Activated CD4-positive, alpha-beta T cell treated with anti-CD3 and anti-CD28 coated beads, Interleukin-2, amount 10 ng/mL, durations not matched to agents 24 days and 14 days (primary cell): ENCODE measurements at places on chromosomes 13 and 19. TPM values are rescaled to one million over a fixed set of nuclear protein-coding genes. Genes with fewer than 3 reads are reported as not detected.

DNA sequence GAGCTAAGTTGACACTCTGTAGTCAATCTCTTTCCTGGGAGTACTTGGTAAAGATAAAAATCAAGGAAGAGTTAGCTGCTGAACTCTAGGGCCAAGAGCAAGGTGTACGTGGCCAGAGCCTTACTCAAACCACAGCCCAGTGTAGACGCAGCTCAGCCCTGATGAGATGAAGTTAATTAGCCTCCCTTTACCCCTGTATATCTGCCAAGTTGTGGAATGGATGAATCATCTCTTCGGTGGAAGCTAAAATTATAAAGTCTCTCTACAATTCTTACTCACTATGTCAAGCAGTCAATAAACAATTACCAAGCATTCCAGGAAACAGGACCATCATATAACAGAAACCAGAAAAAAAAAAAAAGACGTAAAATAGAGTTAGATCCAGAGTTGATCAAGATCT is 146.9 kb upstream of the UFM1 start:
- H3K4me3 ChIP-seq = no peak overlapping the region
- H3K4me1 ChIP-seq = no peaks in the 10 kb centered on the region
- H3K27ac ChIP-seq = no peak overlapping the region

CCL25 gene
- total RNA-seq = not detected in 2 replicates

DNA sequence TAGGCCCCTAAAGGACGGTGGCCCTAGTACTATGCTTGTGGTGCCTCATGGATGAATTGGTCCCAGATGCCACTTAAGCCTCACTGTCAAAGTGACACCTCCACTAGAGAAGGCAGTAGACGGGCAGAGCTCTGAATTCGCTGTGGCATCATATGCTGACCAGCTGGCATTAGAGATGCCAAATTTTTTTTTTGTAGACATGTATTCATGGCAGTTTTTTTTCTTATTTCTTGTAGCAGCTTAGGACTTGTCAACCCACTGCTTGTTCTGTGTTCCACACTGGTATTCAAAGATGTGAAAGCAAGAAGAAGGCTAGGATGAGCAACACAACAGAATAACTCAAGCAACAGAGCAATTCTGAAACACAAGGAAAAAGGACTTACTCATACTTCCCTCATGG is 212.5 kb downstream of the DLEU7 start:
- no peak overlapping the region for H3K27ac ChIP-seq
- no peak overlapping the region for H3K4me3 ChIP-seq
- DNase-seq = no peak

VSTM1 gene
- total RNA-seq = not detected in 2 replicates

DNA sequence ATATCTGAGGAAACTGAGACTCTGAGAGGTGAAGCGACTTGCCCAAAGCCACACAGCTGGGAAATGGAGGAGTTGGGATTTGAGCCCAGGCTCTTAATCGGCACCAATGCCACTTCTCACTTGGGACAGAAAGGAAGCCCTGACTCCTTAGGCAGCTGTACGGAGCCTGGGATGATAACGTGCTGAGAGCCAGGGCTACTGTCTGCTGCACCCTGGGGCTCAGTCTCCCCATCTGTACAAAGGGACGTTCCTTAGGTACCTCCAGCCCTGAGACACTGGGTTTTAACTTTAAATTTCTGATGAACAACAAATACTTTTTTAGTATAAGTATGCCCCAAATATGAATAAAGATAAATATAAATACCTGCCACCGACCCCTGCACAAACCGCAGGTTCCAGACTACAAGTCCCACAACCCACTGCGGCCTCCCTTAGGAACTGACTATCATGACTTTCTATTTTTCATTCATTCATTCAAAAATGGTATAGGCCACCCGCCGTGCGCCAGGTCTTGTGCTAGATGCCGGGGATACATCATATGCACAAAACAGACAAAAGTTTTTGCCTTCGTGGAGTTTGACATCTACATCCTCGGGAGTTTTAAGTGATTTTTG is 776 bp upstream of the NCLN start:
- peak overlapping the region; percentile 91 for H3K27ac ChIP-seq
- peak overlapping the region; percentile 96 for H3K4me3 ChIP-seq
- peaks cover 46% of the 10 kb centered on the region for H3K4me1 ChIP-seq
- no peaks in the 10 kb centered on the region for H3K27me3 ChIP-seq
- no peak for DNase-seq

DNA sequence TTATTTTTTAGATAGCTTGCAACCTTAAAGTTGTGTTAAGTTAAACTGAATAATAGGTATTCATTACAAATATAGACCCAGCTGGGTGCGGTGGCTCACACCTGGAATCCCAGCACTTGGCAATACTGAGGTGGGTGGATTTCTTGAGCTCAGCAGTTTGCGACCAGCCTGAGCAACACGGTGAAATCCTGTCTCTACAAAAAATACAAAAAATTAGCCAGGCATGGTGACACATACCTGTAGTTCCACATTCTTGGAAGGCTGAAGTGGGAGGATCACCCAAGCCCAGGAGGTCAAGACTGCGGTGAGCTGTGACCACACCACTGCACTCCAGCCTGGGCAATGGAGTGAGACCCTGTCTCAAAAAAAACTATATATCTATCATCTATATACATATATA is 386.5 kb downstream of the PCDH17 start:
- H3K4me1 ChIP-seq = no peaks in the 10 kb centered on the region
- DNase-seq = no peak
- H3K36me3 ChIP-seq = no peaks in the 10 kb centered on the region
- no peak overlapping the region for H3K27ac ChIP-seq
- no peak overlapping the region for H3K4me3 ChIP-seq
- no peaks in the 10 kb centered on the region for H3K27me3 ChIP-seq

DNA sequence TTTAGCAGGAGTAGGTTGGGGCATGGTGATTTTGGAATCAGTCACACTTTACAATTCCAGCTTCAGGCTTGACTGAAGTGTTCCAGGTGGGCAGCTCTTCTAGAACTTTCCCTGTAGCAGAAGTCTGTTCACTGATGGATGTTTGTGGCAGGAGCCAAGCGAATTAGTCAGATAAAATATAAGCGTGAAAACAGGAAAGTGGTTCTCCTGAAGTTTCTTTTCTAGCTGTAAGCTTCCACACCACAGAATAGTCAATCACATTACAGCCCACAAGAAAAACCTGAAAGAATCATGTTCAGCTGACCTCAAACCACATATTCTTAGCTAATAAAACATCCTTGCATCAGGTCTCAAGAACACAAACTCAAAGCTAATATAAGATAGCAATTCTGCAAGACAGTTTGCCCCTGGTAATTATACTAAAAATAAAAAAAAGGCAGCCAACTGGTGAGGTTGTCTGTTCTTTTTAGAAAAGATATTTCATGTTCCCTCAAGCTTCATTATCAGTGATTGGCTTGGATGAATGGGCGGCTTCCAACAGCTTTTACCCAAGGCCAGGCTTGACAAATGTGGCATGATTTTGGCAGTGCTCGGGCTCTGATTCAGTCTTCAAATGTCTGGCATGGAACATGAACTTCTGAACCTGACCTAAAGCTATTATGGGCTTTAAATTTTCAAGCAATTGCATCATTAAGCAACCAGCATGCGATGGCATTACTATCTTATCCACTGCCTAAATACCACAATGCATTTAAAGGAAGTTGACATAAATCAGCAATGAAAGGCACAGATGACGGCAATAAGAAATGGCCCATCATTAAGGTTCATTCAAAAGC is 136.8 kb downstream of the DCLK1 start:
- no peaks in the 10 kb centered on the region for H3K36me3 ChIP-seq
- H3K4me1 ChIP-seq = no peaks in the 10 kb centered on the region
- H3K27me3 ChIP-seq = no peaks in the 10 kb centered on the region
- H3K27ac ChIP-seq = no peak overlapping the region
- DNase-seq = no peak
- no peak overlapping the region for H3K4me3 ChIP-seq

UQCRFS1 gene
- total RNA-seq = 44.5 and 45.4 TPM in 2 replicates

CRB3 gene
- total RNA-seq = 0.26 and 0.33 TPM in 2 replicates

ZNF20 gene
- total RNA-seq = 2.0 and 2.1 TPM in 2 replicates

DNA sequence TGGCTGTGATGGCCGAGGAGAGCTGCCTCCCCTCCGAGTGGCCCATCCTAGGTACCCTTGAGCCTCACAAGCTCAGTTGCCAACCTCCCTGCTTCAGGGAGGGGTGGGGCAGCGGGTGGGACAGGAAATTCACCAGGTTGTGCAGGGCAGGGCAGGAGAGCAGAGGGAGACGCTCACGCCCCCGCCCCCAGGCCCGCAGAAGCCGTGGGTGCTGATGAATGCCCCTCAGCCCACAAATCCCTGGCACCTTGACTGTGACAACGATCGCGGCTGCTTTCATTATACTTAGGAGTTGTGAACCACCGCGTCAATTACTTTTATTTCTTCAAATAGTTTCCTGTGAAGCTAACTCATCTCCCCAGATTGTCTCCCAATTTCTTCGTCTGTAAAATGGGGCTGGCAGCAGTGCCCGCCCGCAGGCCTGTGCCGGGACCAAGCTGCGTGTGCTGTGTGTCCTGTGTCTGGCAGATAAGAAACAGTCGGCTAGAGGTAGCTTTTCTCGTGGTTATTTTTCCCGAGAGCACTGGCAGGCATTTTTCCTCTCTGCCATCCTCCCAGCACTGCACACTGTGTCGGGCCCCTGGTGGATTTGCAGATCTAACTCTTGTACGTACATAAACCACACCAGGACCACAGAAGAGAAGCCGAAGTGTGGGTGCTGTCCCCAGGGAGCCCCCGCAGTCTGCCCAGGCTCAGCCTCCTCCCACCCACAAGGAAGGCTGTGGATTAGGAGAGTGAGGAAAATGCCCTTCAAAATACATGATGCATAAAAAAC is 7.9 kb upstream of the RASA3 start:
- H3K27ac ChIP-seq = no peak overlapping the region
- H3K4me1 ChIP-seq = peaks cover 18% of the 10 kb centered on the region
- no peak overlapping the region for H3K4me3 ChIP-seq
- DNase-seq = peak; percentile 77
- peaks cover 5% of the 10 kb centered on the region for H3K27me3 ChIP-seq
- peaks cover 4% of the 10 kb centered on the region for H3K36me3 ChIP-seq

DNA sequence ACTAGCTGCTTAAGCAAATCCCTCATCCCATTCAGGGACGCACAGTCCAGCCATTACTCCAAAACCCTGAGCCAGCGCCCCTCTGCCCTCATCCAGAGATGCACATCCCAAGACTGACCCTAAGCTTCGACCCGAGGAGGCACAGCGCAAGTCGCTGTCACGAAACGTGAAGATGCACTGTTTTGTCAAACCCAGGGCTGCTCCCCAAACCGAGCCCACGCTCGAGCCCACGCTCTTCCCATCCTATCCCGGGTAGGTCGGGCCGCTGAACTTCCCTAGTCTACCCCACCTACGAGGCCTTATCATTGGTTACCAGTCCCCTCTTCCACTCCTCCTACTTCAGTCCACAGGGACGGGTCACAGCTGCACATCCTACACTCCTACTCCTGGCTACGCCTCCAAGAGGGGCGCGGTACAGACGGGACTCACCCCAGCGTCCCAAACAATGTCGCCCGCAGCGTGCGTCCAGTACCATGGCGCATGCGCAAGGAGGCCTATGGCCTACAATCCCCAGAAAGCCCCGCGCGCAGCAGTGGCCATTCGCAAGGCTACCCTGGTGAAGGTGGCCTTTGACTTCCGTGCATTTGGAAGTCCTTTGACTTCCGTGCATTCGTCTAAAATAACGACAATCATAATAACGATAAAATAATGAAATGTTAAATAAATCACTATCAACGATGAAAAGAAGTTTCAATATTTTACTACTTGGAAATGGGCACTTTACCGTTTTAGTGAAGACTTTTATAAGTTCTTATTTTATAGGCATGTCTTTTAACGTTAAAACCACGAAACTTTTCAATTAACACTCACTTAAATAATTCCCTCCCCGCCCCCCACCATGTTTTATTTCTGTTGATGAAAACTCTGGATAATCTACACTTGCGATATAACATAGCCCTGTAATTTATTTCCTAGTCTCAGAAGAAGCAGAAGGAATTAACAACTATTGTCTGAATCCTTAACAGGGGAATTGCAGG is at the start of gene ZNF285:
ZNF285 (minus strand) TSS at position 470 of the 977 bp plus-strand sequence. CDS start 4,395 bp downstream, outside the sequence.
- H3K27ac ChIP-seq = no peak within 1 kb of the TSS
- H3K36me3 ChIP-seq = peaks cover 4% of the 10 kb centered on the region
- peak within 1 kb of the TSS; percentile 77 for H3K4me3 ChIP-seq
- DNase-seq = peak; percentile 84
- peaks cover 3% of the 10 kb centered on the region for H3K4me1 ChIP-seq
- no peaks in the 10 kb centered on the region for H3K27me3 ChIP-seq

DNA sequence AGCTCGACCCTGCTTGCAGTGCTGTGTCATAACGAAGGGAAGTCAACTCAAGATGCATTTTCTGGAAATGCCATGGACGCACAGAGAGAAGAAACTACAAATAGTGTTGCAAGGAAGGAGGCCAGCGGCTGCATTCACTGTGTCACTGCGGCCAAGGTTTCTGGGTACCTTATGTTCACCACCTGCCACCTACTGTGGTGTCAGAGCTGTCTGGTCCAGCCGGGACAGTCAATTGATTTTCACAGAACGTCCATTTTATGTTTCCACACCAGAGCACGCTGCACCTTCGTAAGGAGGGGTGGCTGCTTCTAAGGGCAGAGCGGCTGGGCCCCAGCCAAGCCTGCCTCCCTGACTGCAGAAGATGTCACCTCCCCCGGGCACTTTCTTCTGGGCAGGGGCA is 17.7 kb downstream of the TSHZ3 start:
- DNase-seq = no peak
- no peak overlapping the region for H3K27ac ChIP-seq
- no peak overlapping the region for H3K4me3 ChIP-seq
- no peaks in the 10 kb centered on the region for H3K4me1 ChIP-seq
- H3K36me3 ChIP-seq = no peaks in the 10 kb centered on the region
- peaks cover 18% of the 10 kb centered on the region for H3K27me3 ChIP-seq

ACOD1 gene
- not detected in 2 replicates for total RNA-seq
